RKO (cell line): ENCODE measurements at places on chromosomes 1 and 21.

- no peak for DNase-seq
These were observed 7.3 kb downstream of the EDEM3 start for GRCh38 chr1:184747089-184747955.

GRCh38 chr1:225849925-225850324 is 32.3 kb downstream of the TMEM63A start:
- DNase-seq, result no peak

DNA sequence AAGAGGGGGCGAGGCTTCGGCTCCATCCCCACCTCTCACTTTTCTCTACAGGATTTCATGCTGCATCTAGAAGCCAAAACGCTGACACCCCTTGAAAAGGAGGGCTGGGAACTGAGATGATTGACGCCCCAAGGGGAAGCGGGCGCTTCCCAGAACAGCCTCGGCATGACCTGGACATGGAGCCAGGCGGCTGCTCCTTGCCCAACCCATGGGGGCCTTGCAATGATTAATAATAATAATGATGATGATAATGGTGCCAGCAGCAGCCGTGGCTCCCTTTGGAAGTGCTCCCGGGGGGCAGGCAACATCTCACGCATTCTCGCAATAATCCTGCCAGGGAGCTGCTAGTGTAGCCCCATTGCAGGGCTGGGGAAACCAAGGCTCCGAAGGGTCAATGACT is 78.2 kb downstream of the RAP1GAP start:
- DNase-seq, result no peak

- no peak for DNase-seq
These were observed 931.1 kb downstream of the PLA2G4A start for GRCh38 chr1:187759825-187760333.

- no peak for DNase-seq
These were observed 106.4 kb downstream of the ZSCAN20 start for GRCh38 chr1:33578557-33579448.

DNA sequence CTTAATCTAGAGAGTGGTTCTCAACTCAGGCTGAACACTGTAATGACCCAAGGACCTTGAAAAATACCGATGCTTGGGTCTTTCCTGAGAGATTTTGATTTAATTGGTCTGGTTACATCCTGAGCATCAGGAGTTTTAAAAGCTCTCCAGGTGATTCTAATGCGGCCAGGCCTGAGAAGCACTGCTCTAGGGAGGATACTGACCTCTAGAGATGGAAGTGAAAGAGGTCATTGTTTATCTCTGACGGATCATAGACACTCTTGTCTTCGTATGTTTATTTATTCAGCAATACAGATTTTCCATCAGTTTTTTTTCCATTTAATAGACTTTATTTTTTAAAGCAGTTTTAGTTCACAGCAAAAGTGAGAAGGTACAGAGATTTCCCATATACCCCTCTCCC is 54.5 kb upstream of the IGSF5 start:
- no peak for DNase-seq

- DNase-seq, result no peak
These were observed at the start of gene ERG for GRCh38 chr21:38498057-38498833. ERG (minus strand) TSS chr21:38498477; CDS start chr21:38498380, 97 bp downstream.

DNA sequence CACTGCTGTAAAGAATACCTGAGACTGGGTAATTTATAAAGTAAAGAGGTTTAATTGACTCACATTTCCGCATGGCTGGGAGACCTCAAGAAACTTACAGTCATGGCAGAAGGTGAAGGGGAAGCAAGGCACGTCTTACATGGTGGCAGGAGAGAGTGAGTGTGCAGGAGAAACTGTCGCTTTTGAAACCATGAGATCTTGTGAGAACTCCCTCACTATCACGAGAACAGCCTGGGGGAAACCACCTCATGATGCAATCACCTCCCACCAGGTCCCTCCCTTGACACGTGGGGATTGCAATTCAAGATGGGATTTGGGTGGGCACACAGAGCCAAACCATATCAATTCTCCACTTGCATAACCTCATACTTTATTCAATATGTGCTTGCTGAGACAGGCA is 76.6 kb downstream of the GIPC2 start:
- DNase-seq, result no peak

DNA sequence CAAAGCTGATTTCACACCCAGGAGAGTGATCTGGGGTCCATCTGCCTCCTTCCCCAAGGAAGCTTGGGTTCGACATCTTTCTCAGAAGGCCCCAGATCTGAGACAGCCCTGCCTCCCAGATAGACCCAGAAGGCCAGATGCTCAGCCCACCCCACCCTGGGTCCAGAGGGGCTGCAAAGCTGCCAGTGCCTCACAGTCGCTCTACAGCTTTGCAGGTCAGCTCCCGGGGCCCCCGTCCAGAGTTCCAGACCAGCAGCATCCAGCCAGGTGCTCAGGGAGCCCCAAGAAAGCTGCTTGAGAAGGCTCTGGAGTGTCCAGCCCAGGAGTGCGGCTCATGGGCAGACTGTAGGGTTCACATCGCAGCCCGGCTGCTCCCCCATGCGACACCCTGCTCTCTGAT is 142.8 kb upstream of the ARHGEF16 start:
- no peak for DNase-seq

GRCh38 chr1:32274646-32275340 is 17.1 kb upstream of the HDAC1 start:
- no peak for DNase-seq

- no peak for DNase-seq
These were observed 392.9 kb downstream of the DSCAM start for GRCh38 chr21:40454057-40454456.

GRCh38 chr1:221704306-221704705 is 37.6 kb downstream of the DUSP10 start:
- no peak for DNase-seq

GRCh38 chr1:18580047-18580446 is 50.6 kb upstream of the PAX7 start:
- DNase-seq, result no peak

DNA sequence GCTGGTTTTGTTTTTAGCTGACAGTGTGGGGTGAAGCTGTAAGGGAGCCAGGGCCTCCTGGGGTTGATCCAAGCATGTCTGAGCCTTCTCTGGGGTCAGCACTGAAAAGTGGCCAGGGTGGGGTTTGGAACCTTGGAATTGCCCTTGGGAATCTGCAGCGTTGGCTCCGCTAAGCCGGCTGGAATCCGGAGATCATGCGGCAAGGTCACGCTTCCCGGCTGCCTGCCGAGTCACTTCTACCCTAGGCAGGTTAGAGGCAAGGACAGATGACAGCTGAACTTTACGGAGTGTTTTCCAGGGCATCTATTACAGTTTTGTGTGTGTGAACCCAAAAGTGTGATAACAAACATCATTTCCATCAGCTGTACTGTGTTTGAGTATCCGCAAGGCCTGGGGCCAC is 17.1 kb downstream of the ABCG1 start:
- DNase-seq, result no peak

GRCh38 chr1:147502760-147503159 is 38.5 kb upstream of the BCL9 start:
- DNase-seq, result no peak

- peak; percentile 53 for DNase-seq
These were observed 3.0 kb downstream of the MORC3 start for GRCh38 chr21:36323032-36323431.

GRCh38 chr1:91617285-91617765 is 116.7 kb downstream of the CDC7 start:
- no peak for DNase-seq

GRCh38 chr1:2212532-2213491 is 15.3 kb upstream of the SKI start:
- DNase-seq, result peak; percentile 66

- no peak for DNase-seq
These were observed 325.2 kb upstream of the NRIP1 start for GRCh38 chr21:15390049-15390448.

- DNase-seq, result no peak
These were observed 395.4 kb upstream of the ADAMTS5 start for GRCh38 chr21:27362249-27362648.

- DNase-seq, result no peak
These were observed 9.5 kb downstream of the RUNX3 start for GRCh38 chr1:24920533-24920925.

- DNase-seq, result no peak
These were observed 12.6 kb downstream of the SUCO start for GRCh38 chr1:172545396-172546004.

DNA sequence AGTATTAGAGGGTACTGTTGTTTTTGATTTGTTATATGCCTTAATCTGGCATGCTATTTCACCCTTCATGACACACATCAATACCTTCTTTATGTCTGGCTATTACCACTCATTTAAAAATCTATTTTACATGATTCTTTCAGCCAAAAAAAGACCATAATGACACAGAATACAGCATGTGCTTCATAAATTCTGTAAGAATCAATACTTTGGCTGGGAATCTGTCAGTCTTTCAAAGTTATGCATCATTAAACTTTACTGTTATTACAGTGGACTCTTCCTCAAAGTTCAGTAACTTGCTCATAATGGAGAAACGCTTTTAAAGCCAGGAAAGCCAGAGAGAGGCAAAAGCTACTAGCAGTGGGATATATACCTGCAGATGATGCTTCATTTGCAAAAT is 247.2 kb upstream of the ADGRL2 start:
- no peak for DNase-seq

GRCh38 chr1:6247651-6248050 is 3.7 kb downstream of the HES3 start:
- DNase-seq, result no peak

DNA sequence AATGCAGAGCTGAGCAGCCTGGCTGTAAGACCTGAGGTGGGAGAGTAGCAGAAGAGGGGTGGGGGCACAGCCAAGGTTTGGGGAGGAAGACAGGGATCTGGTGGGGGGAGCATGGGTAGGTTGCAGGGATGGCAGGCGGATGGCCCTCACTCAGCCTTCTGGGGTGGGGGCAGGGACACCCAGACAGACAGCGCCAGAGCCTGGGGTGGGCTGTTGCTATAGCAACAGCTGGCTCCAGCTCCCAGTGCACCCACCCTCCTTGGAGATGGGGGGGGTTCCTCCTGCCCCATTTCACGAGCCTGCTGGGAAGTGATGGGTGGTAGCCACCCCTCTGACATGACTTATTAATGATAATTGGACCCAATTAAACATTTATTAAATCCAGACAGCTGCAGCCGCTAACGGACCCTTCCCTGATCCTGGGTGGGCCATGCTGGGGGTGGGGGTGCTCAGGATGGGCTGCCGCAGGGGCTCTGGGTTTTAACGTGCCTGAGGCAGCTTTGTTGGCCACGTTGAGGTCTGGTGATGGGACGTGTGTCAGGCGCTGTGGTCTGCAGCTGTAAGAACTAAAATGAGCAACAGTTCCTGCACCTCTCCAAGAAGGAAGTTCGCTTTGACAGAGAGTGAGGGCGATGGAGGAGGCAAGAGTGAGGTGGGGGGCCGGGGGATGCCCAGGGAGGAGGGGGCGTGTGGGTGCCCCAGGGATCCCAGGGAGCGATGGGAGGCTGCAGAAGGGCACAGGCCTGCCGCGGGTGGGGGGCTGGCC is 19.4 kb downstream of the AGRN start:
- no peak for DNase-seq

- DNase-seq, result no peak
These were observed 50.2 kb downstream of the CAPZB start for GRCh38 chr1:19435181-19435580.

- no peak for DNase-seq
These were observed 79.6 kb upstream of the PDC start for GRCh38 chr1:186540521-186540920.

DNA sequence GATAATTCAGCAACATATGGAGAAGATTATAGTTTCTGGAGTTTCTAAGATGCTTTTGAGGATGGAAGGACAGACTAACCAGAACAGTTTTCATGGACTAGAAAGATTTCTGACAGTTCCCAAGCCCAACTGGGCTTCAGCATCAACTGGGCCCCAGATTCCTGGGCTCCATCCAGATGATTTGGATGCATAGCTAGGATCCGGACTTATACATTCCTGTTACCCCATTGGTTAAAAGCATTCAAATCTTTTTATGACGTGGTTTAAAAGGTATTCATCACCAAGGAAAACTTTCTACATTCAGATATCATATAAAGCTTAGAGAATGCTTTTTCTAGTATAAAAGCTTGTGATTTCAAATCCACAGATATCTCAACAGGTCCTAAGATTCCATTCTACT is 29.7 kb downstream of the TSHB start:
- DNase-seq, result no peak

DNA sequence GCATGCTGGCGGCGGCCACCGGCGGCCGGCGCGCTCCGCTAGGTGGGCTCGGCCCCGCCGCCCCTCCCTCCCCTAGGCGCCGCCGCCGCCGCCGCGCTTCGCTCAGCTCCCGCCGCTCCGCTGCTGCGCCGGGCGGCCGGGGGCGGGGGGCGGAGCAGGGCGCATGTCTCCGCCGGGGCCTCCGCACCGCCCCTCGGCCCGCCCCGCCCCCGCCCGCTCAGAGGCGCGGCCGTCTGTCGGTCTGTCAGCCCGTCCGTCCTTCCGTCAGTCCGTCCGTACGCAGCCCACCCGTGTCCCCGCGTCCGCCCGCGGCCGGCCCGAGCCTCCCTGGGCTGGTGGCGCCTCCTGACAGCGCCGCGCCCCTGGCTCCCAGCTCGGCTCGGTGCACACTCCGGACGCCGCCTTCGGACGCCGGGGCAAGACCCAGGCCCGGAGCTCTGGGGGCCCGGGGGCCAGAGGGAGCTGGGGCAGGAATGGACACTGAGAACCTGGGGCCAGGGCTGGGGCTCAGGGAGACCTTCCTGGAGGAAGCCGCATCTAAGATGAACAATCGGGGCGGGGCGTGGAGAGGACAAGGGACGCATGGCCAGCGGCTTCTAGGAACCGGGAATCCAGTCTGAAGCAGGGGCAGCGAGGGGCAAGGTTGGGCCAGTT is at the start of gene GPR153:
Gene GPR153, minus strand, starts transcription at position 138 of the 654 bp plus-strand sequence. CDS start 6,193 bp downstream, outside the sequence.
- peak; percentile 62 for DNase-seq

DNA sequence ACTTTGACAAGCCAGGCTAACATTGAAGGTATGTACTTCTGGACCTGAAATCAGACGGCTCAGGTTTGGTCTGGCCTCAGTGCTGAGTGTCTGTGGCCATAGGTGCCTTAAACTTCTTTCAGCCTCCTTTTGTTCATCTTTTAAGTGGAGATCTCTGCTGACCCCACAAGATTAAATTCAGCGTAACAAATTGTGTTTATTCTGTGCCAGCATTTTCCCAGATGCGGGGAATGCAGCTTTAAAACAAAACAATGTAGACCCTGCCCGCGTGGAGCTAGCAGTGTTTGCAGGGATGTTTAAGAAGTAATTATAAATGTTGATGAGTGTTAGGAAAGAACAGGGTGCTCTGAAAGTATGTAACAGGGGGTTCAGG is 923 bp downstream of the CAP1 start:
- DNase-seq, result peak; percentile 13

DNA sequence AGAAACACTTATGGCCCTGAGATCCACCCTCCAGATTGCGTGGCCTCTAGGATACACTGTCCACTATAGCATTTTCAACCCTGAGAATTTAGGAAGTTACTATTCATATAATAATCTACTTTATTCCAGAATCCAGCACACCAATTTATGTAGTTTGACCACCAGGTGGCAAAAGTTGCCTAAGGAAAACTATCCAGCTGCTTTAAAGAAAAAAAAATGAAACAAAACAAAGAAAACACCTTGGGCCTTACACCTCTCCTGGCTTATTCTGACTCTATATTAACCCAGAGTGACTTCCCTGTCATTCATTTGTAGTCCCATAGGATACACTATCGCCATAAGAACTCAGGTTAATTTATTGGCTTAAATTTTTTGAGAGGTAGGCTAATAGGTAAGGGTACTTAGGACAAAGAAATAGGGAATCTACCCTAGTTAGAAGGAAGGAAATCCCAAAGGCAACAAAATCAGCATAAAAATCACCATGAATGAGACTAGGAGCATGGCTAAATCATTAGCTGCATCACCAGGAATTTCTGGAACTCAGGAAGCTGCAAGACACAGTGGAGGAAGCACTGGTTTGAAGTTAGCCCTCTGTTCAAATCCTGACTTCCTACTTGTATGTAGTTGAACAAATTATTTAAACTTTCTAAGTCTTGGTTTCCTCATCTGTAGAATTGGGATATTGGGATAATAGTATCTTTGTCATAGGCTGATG is 107.5 kb downstream of the SPAG17 start:
- peak; percentile 55 for DNase-seq
